ENCODE measurements at places on chromosomes 4 and X. TPM values are rescaled to one million over a fixed set of nuclear protein-coding genes. Genes with fewer than 3 reads are reported as not detected.

Gene BTC
- 3.1 TPM for total RNA-seq

Gene SORCS2
- 0.48 TPM for total RNA-seq

Gene UGT2B15
- not detected for total RNA-seq

Gene ARHGEF38
- 0.72 TPM for total RNA-seq

Gene FAM53A
- 3.6 TPM for total RNA-seq

Gene COL4A6
- 26.9 TPM for total RNA-seq

Gene SLITRK4
- total RNA-seq, result 5.3 TPM

Gene MAP3K15
- not detected for total RNA-seq

Gene ZFP92
- 0.72 TPM for total RNA-seq

Gene ARX
- total RNA-seq, result not detected

Gene ALB
- 0.24 TPM for total RNA-seq

Gene CNKSR2
- 0.43 TPM for total RNA-seq

Gene MSX1
- total RNA-seq, result not detected

Gene ESX1
- not detected for total RNA-seq

Gene TNMD
- not detected for total RNA-seq

All from tracheal epithelial cell (primary cell).